ENCODE measurements at places on chromosomes 2 and 18. TPM values are rescaled to one million over a fixed set of nuclear protein-coding genes. Genes with fewer than 3 reads are reported as not detected.

The PARD6G gene
- total RNA-seq = 12.8 TPM

The STK36 gene
- total RNA-seq = 21.9 TPM

The CYB5A gene
- 18.1 TPM for total RNA-seq

The TGFA gene
- 5.8 TPM for total RNA-seq

The FAM110C gene
- 7.7 TPM for total RNA-seq
